ENCODE measurements at places on chromosomes 16 and 17.

DNA sequence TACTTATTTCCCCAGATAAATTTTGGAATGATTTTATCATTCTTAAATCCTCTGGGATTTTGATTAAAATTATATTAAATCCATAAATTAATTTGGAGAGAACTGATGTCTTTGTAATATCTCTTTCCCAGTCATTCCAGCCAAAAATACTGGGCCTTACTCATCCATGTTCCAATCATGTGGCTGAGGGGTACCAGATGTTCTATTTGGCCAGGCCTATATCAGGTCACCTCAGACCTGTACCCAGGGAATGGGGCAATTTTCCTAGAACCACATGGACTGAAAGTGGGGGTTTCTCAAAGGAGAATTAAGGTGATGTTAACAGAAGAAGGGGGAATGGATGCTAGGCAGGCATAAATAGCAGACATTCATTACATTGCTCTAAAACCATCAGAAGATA, 7.5 kb downstream of the SNTB2 start:
- no peak for DNase-seq

DNA sequence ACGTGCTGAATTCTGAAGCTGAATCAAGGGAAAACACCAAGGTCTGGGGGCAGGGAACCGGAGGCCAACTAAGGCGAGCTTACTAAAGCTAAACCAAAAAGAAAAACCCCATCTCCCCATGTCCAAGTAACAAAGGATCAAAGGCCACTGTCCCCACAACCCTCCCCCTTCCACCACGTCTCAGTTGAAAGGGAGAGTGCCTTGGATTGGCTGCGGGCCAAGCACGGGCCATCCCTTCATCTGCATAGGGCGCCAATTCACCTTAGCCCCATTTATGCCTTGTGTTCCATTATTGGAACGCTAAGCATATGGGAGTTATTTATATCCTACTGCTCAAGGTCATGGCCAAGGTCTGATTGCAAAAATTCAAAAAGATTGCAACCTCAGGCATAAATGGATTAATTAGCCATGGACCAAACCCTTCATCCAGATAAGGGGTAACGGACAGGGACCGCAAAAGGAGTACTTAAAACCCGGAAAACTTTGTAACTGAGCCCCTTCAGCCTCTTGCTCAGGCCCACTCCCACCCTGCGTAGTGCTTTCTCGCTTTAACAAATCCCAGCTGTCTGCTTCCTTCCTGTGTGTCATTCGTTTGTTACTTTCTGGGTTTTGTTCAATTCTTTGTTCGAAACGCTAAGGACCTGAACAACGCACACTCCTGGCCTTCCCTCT, 740 bp upstream of the ATP6V0D1 start:
- no peak for DNase-seq

DNA sequence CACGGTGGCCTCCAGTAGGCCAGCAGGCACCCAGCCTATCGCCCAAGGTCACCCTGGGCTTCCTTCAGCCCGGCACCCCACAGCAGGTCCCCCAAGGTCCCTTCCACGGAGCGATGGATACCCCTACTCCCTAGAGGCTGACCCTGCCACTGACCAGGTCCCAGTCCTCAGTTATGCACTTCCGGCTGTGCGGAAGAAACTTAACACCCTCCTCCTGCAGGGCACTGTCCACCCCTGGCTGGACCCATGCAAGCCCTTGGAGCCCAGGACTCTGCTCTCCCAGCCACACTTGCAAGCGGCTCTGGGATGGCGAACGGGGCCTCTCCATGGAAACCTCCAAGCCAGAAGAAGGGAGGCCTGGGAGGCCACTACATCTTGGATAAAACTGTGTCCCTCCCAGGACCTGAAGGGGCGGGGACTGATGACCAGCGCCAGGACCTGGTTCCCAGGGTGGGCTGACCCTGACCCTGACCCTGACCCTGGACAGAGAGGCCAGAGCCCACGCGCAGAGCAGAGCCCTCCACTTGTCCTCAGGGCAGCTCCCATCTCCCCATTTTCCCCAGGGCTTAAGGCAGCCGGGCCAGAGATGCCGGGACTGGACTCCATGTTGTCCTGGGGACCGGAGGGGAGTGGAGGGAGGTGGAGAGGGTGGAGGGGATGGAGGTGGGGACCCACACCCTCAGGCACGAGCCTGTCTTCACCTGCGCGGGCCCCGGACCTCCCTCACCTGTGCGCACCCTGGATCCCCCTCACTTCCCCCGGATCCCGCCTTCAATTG, 734 bp downstream of the CEP131 start:
- peak; percentile 36 for DNase-seq

DNA sequence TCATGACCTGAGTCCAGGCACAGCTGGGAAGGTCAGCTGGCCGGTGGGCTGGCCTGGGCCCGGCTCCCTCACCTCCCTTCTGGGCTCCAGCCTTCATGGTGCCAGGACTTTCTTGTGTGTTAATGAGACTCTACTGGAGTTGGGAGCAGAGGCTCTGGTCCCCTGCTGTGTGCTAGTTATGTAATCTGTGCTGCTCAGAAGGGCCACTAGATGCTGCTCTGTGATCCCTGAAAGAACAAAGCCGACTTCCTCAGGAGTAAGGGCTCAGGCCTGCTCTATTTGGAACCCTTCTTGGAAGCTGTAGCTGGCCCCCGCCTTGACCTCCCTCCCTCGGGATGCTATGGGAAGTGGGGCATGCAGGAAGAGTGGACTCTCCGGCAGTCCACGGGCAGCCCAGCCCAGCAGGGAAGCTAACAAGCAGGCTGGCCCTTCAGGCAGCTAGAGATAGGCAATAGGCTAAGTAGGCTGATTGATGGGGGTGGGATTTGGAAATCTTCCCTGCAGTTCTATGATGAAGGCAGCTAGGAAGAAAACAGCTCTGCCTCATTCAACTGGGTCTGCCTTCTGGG, 3.3 kb upstream of the CDK5R1 start:
- DNase-seq, result peak; percentile 90

DNA sequence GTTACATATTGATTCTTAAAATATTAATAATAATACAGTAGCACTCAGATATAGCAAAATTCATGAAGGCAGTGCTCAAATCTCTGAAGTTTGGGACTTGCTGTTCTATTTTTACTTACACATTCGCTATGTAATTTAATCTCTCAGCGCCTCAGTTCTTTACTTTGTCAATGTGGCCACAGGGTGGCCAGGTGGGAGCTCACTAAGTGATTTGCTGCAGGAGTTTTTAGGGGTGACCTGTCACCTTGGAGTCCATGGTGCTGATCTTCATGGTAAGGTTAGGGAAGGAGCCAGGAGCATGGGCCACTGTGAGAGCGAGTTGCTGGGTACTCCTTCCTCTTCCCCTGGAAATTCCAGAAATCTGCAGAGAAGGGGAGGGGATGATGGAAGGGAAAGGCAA, 28.1 kb downstream of the VWA3A start:
- no peak for DNase-seq

- no peak for DNase-seq
These were observed 9.6 kb downstream of the POLR3E start for GRCh38 chr16:22306788-22307187.

DNA sequence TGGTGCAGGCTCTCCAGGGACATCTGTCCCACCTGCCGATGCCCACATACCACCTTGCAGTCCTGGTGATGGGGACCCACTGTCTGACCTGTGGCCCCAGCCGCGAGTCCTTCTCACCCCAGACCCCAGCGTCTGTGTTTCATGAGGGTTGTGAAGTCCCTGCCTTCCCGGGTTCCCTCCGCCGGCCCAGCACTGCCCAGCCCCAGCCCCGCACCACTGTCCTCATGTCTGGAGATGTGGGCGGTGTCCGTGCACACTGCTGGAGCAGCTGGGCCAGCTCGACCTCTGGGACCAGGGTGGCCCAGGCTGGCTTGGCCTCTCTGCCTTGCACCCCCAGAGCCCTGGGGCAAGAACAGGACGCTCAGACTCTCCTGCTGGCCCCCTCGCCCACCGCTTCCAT, 199.5 kb upstream of the CIBAR2 start:
- DNase-seq, result no peak

DNA sequence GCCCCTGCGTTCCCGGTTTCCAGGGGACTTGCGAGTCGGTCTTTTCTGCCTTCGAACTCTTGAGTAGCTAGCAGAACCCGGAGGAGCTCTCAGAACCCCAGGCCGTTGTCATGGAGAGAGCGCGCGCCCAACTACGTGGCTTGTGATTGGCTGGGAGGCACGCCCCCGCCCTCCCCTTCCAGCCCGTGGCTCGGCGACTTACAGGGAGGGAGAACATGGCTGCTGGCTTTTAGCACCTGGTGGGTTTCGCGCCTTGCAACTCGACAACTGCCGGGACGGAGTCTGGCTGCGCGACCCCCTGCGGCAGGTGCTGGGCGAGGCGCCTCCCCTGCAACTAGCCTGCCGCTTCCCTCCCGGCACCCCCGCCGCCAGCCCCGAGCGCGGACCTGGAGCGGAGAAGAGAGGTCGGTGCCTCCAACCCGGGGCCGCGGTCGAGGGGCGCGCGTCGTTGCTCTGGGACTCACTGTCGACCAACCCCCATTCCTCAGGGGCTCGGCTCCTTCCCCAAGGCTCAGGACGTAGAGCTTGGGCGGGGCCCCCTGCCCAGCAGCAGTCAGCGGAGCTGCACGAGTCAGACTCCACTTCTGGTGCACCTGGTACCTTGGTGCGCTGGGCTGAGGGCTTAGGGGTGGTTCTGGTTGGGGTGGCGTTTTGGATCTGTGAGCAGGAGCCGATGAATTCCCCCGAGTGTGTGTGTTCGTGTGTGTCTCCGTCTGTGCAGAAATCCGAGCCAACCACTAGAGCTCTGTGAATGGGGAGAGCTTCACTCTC, 9.0 kb upstream of the ZFP90 start:
- DNase-seq, result peak; percentile 95

- no peak for DNase-seq
These were observed 24.4 kb upstream of the ETV4 start for GRCh38 chr17:43570518-43570928.

DNA sequence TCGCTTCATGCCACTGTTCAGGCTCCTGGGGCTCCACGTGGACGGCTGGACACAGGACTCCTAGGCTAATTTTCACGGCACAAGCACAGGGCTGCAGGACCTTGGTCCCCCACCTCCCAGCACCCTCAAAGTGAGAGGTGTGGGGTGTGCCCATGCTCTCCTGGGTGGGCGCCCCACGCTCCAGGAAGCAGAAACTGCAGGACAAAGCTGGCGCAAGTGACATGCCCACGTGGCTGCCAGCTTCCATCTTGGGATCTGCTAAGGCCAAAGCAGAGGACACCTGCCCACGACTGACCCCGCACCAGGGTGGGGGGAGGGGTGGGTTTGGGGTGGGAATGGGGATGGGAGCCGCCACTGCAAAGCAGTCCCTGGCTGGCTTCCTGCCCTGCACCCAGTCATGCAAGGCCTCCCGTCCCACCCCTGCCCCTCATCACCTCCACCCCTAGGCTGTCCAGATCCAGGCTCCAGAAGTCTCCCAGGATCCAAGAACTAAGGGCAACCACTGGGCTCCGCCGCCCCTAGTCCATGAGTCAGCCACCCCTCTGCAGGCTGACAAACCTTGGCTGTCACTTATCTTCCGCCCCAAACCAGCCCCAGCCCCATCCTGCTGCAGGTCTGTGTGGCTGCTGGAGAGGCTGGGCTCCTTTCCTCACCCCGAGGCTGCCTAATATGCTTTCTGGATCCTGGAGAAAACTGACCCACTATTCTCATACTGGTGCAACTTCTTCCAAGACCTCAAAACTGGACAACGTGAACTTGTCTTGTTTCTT, 11.1 kb downstream of the USP6 start:
- no peak for DNase-seq

- DNase-seq, result no peak
These were observed 66.8 kb downstream of the SRCIN1 start for GRCh38 chr17:38538906-38539305.

DNA sequence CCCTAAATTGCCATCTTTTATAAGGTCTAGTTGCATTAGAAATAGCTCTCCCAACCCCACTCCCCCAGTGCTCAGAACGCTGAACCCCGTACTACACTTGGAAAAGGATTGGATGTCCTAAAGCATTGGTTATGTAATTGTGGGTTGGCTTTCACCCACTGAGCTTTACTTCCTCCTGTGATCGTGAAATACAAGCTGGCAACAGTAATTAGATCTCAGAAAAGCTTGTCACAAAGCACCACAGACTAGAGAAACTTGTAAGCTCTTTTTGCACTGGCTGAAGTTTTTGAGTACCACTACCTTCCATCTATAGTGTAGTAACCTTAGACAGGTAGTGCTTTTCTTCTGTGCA, 54.4 kb downstream of the SIAH1 start:
- no peak for DNase-seq

DNA sequence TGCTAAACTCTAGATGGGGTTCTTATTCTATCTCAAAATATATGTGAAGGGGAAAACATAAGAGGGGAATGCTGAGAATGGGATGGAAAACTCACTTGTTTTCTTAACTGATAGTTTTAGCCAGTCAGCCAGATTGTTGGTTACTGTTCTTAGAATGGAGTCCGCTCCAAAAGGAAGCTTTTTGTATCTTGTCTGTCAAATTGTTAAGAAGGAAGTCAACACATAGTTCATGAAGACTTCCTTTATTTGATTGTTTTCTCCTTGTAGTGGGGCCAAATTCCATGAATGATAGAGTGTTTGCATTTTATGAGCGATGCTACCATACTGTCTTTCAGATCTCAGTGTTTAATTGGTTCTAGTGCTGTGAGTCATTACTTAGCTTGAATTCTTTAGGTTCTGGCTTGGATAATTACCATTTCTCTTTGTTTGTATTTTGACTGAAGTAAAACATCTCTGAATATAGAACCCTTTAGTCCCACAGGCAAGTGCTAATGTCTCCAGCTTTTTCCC, 98.3 kb upstream of the GOT2 start:
- DNase-seq, result no peak

GRCh38 chr17:38620551-38621277, 15.0 kb upstream of the SRCIN1 start:
- no peak for DNase-seq

GRCh38 chr17:47251421-47251940, 2.1 kb upstream of the ITGB3 start:
- no peak for DNase-seq

- DNase-seq, result no peak
These were observed 53.9 kb downstream of the PLCG2 start for GRCh38 chr16:81832801-81833547.
